M059J (cell line): ENCODE measurements at places on chromosomes 4 and X. TPM values are rescaled to one million over a fixed set of nuclear protein-coding genes. Genes with fewer than 3 reads are reported as not detected.

The ARHGAP10 gene
- total RNA-seq: 6.3 and 9.0 TPM in 2 replicates

The ARMCX4 gene
- 0.25 and 1.2 TPM in 2 replicates for total RNA-seq

DNA sequence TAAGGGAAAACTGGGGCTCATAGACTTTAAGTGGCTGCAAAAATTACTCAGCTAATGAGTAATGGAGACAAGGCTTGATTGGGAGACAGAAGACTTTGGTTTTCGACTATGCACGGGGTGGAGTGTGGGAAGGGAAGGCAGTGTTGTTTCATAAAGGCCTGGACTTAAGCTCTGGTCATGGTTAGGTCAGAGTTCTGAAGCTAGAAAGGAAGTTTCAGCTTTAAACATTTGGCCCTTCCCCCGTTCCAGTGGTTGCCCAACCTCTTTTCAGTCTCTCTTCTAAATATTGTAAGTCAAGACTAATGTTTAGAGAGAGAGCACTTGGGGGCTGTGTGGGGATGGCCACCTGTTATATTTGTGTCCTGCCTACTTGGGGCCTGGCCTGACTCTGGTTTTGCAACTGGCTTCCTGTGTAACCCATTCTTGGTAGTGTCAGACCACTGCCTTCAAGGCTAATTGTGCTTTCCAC, 21.0 kb downstream of the MSN start:
- DNase-seq: peak; percentile 79

- DNase-seq: peak; percentile 2
These were observed 559.1 kb downstream of the FSTL5 start for GRCh38 chr4:161604516-161605300.

- DNase-seq: peak; percentile 35
These were observed 1.1 kb upstream of the PPP3CA start for GRCh38 chr4:101348367-101348827.

DNA sequence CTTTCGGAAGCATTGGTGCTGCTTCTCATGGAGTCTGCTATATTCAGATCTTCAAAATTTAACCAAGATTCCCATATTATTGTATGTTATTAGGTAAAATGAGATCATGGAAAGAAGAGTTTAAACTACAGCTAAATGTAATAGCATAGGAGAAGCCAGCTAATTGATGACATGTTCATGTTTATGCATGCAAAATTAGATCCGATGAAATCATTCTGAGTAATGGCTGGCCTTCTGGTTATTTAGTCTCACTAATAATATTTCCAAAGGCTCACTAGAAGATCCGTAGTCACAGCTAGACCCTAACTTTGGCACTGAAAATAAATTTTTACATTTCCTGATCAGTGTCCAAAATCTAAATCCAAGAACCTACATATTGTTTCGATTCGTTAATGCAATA, 19.8 kb upstream of the PHKA2 start:
- DNase-seq: no peak

GRCh38 chr4:40933272-40934053, 183.7 kb downstream of the NSUN7 start:
- no peak for DNase-seq

GRCh38 chr4:89373394-89373793, 65.8 kb upstream of the GPRIN3 start:
- no peak for DNase-seq
